ENCODE measurements at places on chromosomes 5 and 9.

GRCh38 chr5:130066644-130067043, 162.4 kb downstream of the CHSY3 start:
- DNase-seq, result no peak

- no peak for DNase-seq
These were observed 250.6 kb downstream of the ARRDC3 start for GRCh38 chr5:91132550-91132949.

DNA sequence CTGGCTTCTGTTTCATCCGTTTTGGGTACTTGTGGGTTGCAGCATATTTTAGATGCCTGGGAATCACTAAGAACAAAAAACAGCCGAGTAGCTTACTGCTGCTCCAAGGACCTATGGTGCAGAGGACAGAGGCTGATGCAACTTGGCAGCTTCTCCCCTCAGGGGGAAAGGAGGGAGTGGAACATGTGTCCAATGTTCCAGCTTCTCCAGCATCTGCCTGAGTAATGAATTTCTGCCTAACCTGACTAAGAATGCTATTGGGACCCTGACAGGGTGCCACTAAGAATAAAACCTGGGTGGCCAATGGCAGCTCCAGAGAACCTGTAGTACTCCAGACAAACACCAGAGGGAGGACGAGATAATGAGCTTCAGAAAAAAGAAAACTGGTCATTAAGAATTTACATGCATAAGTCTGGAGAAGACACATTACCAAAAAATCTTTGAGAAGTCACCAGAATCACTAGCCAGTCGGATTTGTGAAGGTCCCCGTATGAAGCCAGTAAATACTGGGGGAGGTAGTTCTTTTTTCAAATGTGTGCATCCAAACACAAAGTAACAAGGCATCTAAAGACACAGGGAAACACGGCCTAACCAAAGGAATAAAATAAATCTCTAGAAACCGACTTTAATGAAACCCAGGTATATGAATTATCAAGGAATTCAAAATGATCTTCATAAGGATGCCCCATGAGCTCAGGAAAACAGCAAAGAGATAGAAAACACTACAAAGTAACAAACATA, 293.5 kb downstream of the HINT1 start:
- no peak for DNase-seq

- DNase-seq, result no peak
These were observed 272.1 kb upstream of the DAB2 start for GRCh38 chr5:39696672-39697398.

- no peak for DNase-seq
These were observed 39.7 kb downstream of the SUB1 start for GRCh38 chr5:32625106-32625505.
